ENCODE measurements at places on chromosomes 3 and 15.

DNA sequence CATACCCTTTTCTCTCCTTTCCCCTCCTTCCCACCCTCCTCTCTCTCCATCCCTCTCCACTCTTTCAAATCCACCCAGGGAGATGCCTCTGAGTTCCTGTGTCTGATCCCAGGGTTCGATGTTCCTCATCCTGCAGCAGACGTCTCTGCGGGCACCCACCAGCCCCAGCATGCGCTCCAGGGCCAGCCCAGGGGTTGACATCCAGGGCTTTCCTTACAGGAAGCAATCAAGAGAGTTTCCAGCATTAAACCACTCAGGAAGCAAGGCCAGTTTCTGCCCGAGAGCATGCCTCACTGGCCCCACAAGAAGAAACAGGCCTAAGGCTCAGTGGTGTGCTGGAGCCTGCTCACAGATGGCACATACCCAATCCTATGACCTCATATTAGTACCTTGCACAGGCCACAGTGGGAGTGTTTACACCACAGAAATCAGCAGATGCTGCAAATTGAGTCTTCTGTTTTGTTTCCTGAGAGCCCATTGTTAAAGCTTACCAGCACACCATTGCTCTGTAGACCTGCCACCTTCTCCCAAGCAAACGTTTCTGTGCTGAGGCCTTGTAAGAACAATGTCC lies 13.2 kb downstream of the SLC6A1 start:
- no peak for DNase-seq

- no peak for DNase-seq
Measured at GRCh38 chr3:8780279-8780678, 10.9 kb upstream of the OXTR start.

- no peak for DNase-seq
Measured at GRCh38 chr3:195771646-195772300, 40.0 kb downstream of the MUC4 start.

DNA sequence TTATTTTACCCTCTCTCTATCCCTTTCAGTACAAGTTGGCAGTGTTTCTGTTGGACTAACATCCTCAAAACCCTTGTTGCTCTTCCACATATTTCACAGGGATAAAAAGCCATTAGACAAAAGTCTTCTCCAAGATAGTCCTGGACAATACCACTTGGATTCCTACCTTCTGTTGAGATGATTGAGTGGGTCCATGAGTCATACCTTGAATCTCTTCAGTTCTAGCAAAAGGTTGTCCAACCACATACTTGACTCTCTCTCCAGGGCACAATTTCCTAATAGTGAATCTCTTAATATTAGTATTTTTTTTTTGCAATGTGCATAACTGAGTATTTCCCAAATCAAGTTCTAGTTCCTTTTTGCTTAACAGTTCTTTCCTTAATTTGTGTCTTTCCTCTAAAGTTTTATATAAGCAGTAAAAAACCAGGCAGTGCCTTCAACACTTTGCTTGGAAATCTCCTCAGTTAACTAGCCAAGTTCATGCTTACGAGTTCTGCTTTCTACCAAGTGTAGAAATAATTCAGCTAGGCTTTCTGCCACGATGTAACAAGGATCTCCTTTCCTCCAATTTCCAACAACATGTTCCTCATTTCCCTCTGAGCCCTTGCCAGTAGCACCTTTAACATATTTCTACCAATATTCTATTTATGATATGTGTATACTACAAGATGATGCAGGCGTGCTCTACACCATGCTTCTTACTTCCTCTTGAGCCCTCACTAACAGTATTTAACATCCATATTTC lies 68.3 kb upstream of the NEO1 start:
- no peak for DNase-seq

DNA sequence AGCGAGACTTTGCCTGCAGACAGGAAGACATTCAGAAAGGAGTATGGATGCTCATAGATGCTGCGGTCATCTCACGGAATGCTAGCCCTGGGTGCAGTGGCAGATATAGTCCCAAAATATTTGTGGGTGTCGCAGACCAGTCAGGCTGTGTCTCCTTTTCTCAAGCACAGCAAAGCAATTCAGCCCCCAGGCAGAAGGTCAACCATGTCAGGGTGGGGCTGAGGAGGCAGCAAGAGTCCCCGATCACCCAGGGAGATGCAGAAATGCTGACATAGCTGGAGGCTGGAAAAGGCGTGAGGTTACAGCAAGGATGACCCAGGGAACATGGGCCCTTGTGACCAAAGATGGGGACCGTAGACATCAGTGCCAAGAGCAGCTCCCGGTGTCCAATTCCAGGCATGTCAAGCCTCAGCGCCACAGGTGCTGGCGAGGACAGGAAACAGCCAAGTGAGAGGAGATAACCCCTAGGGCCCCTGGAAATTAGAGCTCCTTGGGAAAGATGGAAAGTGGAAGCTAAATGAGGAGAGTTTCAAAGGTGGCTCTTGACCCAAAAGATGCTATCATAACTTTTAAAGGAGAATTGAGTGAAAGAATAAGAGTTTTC lies 81.2 kb upstream of the ABHD17C start:
- DNase-seq: no peak

DNA sequence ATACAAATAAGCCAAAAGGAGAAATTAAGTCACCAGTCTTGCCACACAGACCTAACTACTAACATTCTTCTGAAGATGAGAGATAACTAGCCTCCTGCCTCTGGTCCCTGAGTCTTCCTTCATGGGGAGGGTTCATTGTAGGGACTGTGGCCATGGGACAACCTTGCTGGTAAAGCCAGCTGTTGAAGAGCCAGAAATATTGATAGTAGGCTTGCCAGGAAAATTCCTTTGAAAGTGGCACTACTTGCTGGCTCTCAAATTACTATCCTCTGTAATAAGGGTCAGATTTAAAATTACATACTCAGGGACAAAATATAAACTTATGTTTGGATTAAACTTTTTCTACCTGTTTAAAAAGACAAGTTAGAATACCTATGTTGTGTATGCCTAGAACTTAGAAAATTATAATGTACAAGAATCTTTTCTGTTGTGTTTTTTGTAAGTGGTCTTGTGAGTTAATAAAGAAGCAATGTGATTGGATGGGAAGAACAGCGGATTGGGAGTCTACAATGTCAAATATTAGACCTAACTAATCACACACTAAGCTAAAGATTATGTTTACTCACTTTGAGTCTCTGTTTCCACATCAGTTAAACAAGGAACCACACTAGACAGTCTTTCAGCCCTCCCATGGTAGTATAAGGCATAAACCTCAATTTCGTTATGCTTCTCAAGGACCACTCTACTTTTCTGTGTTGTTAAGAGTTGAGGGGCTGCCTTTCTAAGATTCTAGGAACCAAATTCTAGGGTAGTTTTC lies 60.0 kb upstream of the TRIM71 start:
- DNase-seq: no peak

- DNase-seq: no peak
Measured at GRCh38 chr3:46566040-46566641, at the start of gene LRRC2. Gene LRRC2 (minus strand): TSS chr3:46566302. CDS start chr3:46551591, 14,711 bp downstream.

GRCh38 chr15:38130205-38130567 lies 122.5 kb upstream of the SPRED1 start:
- DNase-seq: no peak

- DNase-seq: no peak
Measured at GRCh38 chr3:143203848-143204247, 84.3 kb downstream of the CHST2 start.

GRCh38 chr15:95086531-95087252 lies 855.3 kb downstream of the MCTP2 start:
- no peak for DNase-seq

DNA sequence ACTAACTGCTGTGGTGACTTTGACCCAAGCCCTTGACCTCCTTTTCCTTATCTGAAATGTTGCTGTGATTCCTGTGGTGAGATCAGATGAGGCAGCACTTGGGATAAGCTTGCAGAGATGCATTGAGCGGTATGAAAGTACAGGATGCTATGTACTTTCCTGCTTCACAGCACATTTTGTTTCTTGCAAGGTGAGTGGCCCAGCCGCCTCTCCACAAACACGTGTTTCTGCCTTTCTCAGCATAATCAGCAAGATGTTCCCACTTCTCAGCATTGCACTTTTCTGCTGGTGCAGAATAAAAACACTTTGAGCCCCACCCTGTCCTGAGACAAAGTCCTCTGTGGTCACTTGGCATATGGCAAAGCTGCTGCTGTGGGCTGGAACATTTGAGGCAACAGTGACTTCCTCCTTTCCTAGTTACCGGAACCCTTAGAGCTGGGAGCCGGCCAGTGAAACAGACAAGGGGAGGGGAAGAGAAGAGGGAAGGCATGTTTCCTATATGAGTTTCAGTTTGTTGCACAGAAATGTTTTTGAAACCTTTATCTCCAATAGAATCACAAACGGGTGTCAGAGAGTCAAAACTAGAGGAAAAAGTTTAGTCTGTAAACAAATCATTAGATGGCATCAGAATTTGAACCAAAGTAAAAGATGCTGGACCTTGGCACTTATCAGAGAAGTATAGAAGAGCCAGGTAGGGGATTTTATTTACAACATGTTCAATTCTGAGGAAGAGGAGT lies 5.0 kb downstream of the NUDT16 start:
- DNase-seq: no peak

All from kidney epithelial cell (primary cell).